ENCODE measurements at places on chromosomes 1 and 21.

GRCh38 chr1:169521226-169521625, 35.5 kb upstream of the SLC19A2 start:
- DNase-seq: no peak

GRCh38 chr1:50285994-50286393, 137.2 kb downstream of the DMRTA2 start:
- no peak for DNase-seq

DNA sequence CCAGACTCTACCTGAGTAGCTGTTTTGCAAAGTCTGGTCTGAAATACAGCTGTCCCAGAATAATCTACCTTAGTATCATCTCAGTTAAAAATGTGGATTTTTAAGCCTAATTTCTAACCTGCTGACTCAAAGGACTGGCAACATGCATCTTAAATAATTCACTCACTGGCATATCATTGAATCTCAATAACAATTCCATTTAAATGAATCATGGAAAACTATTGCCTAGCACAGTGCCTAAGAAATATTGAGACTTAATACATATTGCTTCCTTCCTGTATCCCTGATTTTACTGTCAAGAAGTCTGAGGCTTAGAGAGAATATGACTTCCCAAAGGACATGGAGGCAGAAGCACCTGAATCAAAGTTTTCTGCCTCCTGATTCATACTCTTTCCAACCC, 3.1 kb downstream of the CCDC190 start:
- peak; percentile 84 for DNase-seq

DNA sequence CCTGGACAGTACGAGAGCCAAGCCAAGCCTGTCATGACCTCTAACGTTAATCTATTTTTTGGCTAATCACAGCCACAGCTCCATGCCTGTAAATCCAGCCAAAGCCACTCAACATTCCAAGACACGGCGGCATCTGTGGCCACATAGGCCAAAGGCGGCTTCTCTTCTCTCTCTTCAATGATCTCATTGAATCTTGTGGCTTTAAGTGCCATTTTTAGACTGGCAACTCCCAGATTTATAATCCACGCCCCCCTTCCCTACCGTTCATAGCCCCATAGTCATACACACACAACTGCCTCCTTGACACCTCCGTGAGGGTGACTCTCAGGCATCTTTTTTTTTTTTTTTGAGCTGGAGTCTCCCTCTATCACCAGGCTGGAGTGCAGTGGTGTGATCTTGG, 5.7 kb upstream of the SELENON start:
- DNase-seq: no peak

GRCh38 chr1:212954514-212954913, 4.2 kb downstream of the VASH2 start:
- no peak for DNase-seq

DNA sequence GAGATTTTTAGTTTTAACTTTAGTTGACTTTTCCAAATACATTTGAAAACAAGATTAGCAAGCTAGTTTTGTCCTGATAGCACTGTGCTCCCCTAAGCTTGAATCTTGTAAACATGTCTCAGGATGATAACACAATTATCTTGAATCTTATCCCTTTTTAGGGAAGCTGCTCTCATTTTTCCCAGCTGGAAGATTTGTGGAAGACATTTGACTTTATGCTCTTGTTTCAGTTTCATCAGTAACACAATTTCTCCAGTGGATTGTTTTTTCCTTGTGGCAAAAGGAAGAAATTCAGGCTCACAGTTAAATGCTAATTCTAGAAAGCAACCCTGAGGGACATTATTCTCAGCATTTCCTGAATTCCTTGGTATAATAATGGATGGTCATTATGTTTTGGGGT, 88.8 kb downstream of the CDC7 start:
- no peak for DNase-seq

DNA sequence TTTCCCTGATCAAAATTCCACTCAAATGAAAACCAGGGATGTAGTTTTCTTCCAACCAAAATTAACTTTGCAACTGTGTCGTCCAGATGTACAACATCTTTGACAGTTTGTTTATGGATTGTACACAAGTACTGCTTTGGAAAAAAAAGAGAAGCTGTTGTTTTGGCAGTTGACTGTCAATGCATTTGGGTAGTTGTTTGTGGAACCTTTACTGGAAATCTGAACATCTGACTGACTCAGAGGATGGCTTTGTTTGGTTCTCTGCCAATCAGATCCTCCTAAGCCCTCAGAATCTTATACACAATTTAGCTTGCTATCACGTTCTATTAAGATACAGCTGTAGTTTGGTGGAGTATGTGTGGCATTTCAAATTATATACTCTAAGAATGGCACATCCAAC, 195.0 kb downstream of the KCNK2 start:
- peak; percentile 22 for DNase-seq

- DNase-seq: peak; percentile 89
Observed at GRCh38 chr1:178609015-178609414, 96.1 kb downstream of the TEX35 start.

- no peak for DNase-seq
Observed at GRCh38 chr1:207172885-207173284, 68.9 kb downstream of the C4BPA start.

GRCh38 chr1:61279570-61279969, 197.2 kb downstream of the NFIA start:
- DNase-seq: no peak

DNA sequence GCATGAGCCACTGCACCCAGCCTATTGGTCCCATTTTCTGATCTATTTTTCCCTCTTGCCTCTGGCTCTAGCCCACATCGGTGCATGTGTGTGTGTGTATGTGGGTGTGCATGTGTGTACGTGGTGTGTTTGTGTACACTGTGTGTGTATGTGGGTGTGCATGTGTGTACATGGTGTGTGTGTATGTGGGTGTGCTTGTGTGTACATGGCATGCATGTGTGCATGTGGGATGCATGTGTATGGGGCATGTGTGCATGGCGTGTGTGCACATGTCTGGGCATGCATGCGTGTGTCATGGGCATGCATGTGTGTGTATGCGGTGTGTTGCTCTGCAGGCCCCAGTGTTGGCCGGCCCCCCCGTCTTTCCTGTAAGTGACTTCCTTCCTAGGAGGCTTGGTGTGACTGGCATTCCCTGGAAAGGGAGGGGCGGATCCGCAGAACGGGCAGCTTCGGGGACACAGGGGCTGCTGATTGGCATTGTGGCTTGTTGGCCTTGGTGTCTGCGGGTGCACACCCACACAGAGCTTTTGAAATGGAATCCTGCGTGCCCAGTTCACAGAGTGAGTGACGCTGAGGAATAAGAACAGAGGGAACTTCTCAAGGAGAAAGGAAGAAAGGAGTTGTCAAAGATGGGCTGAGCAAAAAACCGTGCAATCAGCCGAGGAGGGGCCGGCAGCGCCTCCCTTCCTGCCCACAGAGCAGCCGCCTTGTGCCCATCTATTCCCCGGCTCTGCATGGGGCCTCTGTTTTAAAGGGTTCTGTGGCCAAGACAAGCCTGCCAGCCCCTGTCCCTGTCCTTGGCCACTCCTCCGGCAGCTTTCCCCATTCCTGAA, 8.0 kb downstream of the PDXK start:
- no peak for DNase-seq

DNA sequence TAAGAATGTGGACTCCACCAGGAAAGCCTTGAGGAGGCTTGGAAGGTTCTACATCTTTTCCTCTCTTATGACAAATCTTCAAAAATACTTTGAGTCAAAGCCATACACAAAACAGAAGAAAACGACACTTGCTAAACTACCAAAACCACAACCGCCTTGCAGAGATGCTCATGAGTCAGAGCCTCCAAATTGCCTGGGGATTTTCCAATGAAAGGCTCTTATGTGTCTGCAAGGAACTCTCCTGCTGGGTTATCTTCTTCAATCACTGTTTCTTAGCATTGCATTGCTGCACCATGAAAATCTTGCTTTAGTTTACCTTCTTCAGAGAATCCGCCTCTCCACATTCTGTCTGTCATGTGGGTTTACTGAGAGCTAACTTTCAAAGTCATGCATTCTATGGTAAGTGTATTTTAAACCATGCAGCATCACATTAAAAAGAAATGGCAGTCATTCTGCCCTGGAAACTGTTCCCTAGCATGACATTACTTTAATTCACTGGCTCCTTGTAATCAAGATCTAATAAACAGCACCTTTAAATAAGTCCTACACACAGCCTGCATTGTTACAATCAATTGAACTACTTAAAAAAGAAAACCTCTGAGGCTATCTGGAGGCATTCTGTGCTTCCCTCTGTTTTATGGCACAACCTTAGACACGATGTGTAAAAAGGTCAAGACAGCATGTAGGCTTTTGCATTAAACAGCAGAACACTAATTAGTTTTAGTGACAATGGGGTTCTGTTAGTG, 210.0 kb upstream of the FOXD3 start:
- DNase-seq: peak; percentile 76

DNA sequence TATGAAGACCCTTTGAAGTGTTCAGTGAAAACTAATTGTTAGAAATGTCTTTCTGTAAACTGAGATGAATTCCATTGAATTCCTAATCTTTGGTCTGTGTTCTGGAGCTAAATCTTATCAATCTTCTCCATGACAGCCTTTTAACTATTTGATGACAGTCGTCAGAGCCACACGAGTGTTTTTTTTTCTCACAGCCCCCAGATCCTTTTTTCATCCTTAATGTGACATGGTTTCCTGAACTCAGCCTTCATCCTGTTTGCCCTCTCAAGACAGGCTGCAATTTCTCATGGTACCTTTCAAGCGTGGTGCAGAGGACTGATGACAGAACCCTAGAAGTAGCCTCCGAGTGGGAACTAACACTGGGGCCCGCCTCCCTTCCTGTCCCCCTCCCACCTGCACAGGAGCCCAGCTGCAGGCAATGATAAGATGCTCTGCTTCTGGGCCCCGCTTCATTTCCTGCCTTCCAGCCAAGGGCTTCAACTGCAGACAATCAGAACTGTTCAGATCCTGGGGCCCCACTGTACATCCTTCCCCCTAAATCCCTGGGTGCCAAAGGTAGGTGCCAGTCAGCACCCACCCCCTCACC, 114.6 kb upstream of the VAV3 start:
- DNase-seq: no peak

- peak; percentile 21 for DNase-seq
Observed at GRCh38 chr1:58699011-58699762, 675 bp downstream of the MYSM1 start.

DNA sequence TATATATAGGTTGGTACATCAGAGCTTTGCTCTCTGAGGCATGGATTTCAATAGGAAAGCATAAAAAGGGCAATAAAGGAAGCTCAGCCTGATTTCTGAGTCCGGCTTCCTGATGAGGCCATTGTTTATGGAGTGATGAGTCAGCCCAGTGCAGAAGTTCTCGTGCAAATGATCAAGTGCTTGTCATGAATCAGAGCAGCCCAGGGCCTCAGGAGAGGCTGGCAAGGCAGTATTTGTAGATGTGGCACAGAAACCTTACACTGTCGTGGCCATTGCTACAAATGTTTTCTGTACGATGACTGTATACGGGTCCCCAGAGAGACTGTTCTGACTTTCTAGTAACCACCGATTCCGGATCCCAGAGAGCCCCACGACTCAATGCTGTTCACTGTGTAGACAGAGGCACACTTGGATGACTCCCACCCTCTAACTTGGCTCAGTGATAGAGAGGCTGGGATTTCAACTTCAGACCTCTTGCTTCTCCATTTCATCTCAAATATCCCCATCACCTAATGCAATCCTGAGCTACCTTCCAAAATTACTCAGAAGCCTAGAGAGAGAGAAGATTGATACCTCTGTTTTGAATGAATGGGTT, 26.8 kb downstream of the UMODL1 start:
- DNase-seq: peak; percentile 90

GRCh38 chr1:221712776-221713431, 29.0 kb downstream of the DUSP10 start:
- no peak for DNase-seq

GRCh38 chr1:37947364-37947763, 511 bp upstream of the INPP5B start:
- no peak for DNase-seq

DNA sequence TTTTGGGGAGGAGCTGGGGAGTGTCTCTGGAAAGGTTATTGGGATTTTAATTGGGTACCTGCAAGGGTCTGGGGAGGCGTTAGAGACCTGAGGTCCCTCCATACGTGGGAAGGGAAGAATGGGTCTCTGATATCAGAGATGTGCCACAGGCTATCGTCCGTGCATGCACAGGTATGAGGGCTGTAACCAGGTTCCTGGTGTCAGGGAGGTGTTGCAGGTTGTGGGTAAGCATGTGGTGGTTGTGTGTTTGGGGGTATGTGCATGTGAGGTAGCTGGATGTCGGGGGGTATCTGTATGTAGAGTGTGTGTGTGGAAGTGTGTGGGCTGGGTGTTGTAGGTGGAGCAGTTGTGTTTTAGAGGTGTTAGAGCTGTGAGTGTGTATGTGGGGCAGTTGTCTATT, 8.3 kb downstream of the AHDC1 start:
- no peak for DNase-seq

DNA sequence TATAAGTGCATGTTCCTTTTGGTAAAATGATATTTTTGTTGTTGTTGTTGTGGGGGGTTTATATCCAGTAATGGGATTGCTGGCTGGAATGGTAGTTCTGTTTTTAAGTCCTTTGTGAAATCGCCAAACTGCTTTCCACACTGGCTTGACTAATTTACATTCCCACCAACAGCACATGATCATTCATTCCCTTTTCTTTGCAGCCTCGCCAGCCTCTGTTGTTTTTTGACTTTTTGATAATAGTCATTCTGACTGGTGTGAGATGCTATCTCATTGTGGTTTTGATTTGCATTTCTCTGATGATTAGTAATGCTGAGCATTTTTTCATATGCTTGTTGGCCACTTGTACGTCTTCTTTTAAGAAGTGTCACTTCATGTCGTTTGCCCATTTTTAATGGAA, 188.5 kb upstream of the CHRM3 start:
- DNase-seq: no peak

DNA sequence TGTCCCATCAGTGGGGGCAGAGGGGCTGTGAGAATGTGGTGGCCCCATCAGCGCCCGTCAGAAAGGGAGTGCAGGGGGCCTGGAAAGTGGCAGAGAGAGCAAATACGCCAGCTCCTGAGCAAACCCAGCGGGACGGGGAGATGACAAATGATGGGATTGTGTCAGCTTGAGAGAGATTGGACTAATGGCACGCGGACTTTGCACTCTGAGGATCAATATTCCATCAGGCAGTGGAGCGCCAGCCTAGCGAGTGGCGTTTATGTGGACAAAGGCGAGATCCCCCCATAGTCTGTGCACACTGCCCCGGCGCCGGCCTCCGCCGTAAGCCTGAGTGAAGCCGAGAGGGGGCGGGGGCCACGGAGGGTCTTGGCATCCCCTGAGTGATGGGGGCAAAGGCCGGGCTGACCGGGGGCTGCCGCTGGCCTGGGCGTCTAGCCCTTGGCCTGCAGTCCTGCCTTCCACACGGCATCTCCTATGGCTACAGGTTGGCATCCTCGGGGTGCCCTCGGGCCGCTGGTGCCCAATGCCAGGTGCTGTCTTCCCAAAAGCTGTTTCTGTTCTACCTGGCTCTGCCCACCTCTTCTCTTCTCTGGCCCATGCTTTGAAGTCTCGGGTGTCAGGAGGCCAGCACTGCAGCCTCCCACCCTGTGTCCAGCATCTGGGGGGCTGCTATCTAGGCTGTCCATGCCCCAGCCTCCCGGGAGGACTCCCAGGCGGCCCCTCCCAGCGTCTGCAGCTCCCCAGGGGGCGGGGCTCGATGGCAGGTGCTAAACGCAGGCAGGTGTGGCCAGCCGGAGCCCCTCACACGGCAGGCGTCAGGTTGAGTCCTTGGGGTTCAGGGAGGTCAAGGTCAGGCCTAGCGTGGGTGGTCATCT, 46.5 kb downstream of the PRDM16 start:
- no peak for DNase-seq

- DNase-seq: no peak
Observed at GRCh38 chr1:57401671-57402070, 22.2 kb downstream of the DAB1 start.

GRCh38 chr1:36400514-36400824, 2.8 kb upstream of the LSM10 start:
- DNase-seq: no peak

All from cardiac fibroblast (primary cell).